ENCODE measurements at places on chromosomes 1 and 21.

GRCh38 chr1:180311011-180311730, 81.1 kb downstream of the LHX4 start:
- no peak for DNase-seq

DNA sequence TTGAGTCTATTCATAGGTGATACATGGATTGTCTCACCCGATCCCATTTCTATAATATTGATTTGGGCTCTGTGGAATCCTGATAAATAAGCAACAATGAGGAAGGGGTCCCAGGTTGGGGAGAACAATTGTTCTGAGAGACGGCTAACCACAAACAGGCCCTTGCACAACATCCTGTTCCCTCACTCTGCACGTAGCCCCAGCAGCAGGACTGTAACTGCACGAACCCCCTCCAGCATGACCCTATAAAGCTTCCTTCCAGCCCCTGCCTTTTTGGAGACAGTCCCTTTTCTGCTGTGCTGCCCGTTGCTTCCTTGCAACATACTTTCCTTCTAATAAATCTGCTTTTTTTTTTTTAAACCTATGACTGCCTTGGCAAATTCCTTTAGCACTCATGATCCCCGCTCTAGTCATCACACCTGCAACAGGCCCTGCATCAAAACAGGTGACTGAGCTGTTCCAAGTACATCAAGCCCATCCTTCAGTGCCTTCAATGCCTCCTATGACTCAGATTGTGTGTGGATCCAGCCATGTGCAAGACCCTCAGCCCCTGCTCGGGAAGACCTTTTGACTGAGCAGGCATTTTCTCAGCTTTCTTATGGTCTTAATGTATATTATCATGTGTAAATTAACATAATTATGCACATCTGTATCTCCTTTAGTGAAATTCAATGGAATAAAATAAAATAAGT, 63.7 kb upstream of the B3GALNT2 start:
- DNase-seq = no peak

GRCh38 chr1:107954719-107955415, 10.1 kb downstream of the VAV3 start:
- DNase-seq = no peak

GRCh38 chr1:117060441-117061317, 553 bp downstream of the TTF2 start:
- DNase-seq = no peak

DNA sequence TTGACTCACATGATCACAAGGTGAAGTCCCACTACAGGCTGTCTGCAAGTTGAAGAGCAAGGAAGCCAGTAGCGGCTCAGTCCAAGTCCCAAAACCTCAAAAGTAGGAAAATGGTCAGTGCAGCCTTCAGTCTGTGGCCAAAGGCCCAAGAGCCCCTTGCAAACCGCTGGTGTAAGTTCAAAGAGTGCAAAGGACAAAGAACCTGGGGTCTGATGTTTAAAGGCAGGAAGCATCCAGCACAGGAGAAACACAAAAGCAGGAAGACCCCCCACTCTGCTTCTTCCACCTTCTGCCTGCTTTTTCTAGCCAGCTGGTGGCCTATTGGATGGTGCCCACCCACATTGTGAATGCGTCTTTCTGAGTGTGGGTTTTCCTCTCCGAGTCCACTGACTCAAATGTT, 2222.6 kb downstream of the MRPL39 start:
- no peak for DNase-seq

GRCh38 chr1:204736836-204737235, 51.3 kb upstream of the LRRN2 start:
- no peak for DNase-seq

DNA sequence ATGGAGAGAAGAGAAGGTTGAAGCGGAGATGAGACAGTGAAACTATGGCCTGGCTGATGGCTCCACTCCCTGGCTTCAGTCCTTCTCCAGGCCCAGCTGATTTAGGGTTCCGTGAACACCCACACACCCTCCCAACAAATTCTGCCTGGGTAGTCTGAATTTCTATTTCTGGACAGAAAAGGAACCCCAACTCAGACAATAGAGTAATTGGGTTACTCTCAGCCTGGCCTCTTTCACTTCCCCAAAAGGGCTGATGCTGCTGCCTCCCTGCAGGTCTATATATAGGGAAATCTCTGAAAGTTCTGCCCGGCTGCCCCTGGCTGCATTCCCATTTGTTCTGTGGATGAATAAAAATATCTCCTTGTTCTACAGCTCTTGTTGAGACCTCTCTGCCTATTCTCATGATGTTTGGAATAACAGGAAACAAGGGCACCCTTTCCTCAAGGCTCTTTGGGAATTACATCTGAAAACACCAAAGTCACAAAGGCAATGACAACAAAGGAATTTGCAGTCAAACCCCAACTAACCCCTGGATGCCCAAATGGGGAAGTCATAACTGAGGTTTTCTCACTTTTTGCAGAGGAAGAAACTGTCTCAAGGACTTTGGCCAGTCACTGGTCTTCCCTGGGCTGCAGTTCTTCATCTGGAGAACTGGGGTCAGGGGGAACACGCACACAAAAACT, 11.4 kb upstream of the ZSCAN20 start:
- no peak for DNase-seq

GRCh38 chr1:239920214-239920613, 171.5 kb upstream of the FMN2 start:
- no peak for DNase-seq

DNA sequence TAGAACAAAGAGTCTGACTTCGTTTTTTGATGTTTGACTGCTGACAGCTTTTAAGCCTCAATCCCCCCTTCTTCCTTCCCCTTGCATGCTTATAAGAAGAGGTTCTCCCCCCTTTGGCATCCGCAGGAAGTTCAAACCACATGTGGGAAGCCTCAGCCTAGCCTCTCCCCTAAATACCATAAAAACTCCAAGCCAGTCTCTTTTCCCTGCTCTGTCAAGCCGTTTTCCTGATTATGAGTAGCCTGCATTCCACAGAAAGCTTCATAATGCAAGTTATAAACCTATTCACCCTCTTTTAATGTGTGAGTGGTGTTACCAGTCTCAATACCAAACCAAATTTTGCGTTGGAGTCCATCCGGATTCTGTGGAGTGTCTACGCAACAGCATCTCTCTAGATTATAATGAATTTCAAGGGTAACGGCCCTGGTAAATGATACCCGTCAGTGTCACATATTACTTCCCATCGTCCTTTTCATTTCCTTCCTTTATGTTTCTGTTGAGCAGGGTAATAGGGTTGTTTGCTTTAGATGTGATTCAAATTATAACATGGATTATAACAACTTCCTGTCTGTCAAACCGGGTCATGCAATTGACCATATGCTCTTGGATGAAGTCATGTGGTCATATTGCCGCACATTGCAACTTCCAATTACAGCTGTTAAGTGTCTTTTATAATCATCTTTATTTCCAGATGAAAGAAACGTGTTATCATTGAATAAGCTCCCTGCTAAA, 717.5 kb downstream of the RWDD3 start:
- no peak for DNase-seq

DNA sequence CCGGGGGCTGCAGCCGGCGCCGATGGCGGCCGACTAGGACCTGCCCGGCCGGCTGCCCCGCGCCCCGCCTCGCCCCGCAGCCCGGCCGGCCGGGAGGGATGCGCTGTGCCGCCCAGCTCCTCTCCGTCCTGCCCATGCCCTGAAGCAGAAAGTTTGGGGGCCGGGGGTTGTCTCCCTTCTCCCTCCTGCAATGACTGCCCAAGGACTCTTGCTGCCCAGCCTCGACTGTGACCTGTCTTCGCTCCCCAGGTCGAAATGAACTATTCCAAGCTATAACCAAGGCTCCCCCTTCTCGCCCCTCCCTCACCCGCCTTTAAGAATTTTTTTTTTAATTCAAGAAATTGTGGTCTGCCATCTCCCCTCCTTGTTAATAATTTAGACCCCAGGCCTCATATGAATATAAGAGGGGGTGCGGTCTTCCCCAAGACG, 361 bp downstream of the TMCC2 start:
- DNase-seq = no peak

DNA sequence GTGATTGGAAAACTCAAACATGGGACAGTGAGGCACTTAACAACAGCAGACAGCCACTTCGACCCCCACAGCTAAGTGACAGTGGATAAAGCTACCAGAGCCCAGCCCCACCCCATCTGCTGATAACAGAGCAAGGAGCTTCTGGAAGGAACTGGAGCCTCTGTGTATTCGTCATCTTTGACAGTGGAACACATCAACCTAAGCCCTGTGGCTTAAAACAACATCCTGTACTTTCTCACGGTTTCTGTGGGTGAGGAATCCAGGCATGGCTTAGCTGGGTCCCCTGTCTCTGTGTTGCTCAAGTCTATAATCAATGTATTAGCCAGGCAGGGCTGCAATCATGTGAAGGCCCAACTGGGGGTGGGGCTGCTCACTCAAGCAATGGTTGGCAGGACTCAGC, 18.4 kb upstream of the SIPA1L2 start:
- DNase-seq = no peak

DNA sequence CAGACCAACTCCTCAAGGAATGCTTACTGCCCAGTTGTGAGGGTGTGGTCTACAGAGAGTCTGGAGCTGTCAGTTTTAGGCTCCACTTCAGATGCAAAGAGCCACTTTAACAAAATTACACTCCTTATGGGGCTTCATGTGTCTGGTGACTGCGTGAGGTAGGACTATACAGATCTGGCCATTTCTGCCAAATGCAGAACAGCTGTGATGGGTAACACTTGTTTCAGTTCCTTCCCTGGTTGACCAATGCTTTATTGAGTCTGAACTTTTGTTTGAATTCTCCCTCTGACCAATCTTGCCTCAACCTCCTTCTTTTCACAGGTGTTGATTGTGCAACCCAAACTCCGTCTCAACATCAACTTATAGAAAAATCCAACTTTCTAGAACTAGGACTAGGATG, 181.2 kb downstream of the OMA1 start:
- no peak for DNase-seq

DNA sequence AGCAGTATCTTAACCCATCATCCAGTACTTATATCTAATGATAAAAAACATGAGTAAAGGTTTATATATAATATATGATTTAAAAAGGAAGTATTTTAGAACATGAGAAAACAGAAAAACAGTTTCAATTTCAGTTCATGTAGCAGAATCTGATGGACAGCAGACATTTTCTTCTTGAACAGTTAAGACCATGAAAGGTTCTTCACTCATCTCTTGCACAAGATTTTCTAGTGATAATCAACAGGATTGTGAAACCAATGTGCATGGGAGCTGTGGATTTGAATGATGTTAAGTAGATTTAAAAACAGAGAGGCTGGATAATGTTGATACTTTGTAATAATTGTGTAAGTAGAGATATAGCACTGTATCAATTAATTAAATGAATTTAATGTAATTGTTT, 1297.6 kb downstream of the BRINP3 start:
- no peak for DNase-seq

DNA sequence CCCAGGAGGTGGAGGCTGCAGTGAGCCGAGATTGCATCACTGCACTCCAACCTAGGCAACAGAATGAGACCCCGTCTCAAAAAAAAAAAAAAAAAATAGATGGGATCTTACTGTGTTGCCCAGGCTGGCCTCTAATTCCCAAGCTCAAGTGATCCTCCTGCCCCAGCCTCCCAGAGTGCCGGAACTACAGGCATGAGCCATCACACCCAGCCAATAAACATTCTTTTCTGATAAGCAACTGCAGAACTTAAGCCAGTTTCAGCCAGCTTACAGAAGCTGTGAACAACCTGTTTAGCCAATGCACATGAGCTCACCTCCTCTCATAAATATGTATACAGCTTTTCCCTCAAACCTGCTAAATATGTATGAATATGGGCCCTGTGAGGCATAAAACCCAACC, 3.1 kb upstream of the MIIP start:
- no peak for DNase-seq

DNA sequence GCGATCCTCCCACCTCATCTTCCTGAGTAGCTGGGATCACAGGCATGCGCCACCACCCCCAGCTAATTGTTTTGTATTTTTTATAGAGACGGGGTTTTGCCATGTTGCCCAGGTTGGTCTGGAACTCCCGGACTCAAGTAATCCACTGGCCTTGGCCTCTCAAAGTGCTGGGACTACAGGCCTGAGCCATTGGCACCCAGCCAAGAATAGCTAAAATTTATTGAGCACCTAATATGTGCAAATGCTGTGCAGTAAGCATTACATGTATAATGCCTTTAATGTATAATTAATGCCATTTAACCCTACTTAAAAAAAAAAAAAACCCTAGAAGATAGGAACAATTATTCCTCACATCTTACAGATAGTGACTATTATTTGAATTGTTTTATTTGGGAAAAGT, 42.9 kb downstream of the ZNF691 start:
- no peak for DNase-seq

GRCh38 chr1:36115931-36116330, 9.1 kb downstream of the COL8A2 start:
- no peak for DNase-seq

- no peak for DNase-seq
These were observed 93.6 kb upstream of the BCAR3 start for GRCh38 chr1:93775224-93775623.

- DNase-seq = no peak
These were observed 296.2 kb downstream of the NEGR1 start for GRCh38 chr1:71986160-71986559.

DNA sequence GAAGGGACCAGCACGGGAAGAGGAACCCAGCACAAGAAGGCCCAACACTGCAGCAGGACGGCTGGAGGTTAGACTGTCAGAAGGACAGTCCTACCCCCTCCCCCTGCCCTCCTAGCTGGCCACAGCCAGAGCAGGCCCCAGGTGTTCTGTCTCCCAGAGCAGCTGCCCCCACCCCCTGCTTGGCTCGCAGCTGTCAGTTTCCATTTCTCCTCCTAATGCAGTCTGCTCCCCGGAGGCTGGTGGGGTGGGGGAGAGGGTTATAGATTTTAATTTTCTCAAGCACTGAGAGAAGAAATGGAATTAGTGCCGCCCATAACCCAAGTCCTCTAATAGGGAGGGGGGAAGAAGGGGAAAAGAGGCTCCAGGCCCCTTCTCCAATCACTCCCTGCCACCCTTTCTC, 13.0 kb upstream of the PEAR1 start:
- no peak for DNase-seq

DNA sequence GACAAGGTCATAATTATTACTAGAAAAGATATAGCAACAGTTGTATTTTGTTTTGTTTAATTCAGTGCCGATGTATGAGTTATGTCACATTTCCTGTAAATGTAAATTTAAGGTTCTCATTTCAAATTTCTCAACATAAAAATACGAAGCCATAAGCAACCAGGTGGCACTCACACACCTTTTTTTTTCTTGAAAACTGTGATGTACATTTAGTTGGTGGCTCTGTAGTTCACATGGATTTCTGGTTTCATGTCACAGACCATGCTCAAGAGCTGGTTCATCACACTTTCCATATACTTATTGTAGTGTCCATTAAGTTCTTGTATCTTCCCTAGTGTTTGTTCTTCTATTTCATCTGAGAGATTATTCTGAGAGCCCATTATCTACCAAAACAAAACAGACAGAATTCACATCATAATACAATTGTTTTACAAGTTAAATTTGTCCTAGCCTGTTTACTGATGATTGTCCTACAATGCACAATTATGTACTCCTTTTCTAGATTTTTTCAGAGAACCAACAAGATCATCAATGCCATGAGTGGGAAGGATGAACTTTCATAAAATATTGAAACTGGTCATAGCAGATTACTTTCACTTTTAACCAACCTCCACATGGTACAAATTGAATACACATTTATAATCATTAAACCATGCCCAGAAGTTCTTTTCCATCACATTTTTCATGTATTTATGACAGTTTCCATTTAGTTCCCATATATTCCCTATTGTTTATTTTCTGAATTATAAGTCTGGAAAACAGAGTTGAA, 17.1 kb downstream of the ATP6V1G3 start:
- DNase-seq = no peak
